ENCODE measurements at places on chromosomes 2 and 18.

DNA sequence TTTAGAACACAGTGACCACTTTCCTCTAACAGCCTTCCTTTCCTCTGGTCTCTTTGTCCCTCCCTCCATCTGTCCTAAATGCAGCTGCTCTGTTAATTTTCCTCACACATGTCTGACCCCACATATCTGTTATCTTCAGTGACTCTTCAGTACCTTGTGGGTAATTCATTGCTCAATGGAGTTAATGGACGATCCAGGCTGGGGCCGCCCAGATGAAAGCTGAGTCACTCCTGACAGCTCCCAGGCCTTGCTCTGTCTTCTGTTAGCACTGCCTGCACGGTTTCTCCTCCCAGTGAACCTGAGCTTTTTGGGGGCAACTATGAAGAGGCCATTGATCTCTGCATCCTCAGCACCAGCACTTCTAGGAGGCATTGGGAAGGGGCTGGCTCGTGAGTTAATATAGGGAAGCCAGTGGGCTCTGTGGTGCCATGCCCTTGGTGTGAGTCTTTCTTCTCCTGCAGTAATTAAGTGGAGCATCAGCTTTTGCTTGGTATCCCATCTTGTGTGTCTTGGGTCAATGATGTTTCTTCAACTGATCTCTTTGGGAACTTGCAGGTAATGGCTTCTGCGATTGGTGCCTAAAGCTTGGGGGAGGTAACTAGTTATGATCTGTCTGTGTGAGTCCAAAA, 67.3 kb downstream of the SNORC start:
- DNase-seq = peak; percentile 63

GRCh38 chr2:46767706-46768105, 147.9 kb downstream of the MCFD2 start:
- no peak for DNase-seq

DNA sequence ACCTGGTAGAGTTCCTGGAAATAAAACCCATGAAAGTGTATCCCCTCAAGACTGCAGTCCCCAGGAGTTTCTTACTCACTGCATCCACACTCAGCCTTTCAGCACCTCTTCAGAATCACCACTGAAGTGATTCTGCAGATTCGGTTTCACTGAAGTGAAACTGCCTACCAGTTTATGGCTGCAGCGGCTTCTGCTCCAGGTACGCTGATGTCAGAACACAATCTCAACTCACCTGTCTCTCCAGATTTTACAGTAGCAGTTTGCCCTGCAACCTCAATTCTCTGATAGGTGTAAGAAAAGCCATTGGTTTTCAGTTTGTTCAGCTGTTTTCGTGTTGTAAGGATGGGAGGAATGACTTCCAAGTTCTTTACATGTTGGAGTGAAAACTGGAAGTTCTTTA, 124.8 kb downstream of the TSN start:
- DNase-seq = no peak

GRCh38 chr18:3451183-3451988, 1.4 kb downstream of the TGIF1 start:
- DNase-seq = peak; percentile 91

GRCh38 chr2:176552501-176553135, 283.4 kb downstream of the MTX2 start:
- DNase-seq = no peak

DNA sequence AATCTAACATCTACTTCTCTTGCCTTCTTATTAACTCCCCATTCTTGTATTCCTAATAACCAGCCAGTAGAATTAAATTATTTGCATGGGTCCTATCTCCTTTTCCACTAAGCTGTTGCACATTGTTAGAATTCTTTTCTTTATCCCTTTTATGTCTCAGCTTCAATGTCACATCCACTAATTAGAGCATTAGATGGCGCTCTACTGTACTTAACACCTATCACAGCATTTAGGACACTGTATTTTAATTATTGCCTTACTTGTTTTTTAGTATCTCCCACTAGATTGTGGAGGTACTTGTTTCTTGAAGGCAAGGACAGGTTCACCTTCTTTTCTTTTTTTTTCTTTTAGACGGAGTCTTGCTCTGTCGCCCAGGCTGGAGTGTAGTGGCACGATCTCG, 3.8 kb downstream of the LIPT1 start:
- DNase-seq = no peak

DNA sequence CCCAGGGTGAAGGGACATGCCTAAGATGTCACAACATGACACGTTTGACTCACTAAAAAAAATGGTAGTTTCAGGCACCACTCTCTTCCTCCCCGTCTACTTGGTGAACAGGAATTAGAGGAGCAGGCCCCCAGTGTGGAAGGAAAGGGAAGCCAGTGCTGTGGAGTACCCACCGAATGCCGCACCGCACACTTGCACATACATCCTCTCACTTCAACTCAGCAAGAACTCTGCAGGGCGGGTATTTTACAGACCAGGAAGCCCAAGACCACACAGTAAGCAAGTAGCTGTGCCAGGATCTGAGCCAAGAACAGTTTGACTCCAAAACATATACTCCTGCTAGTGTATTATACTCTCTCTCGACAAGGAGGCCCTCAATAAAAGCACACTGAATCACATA, 69.8 kb downstream of the BCL2 start:
- DNase-seq = no peak

DNA sequence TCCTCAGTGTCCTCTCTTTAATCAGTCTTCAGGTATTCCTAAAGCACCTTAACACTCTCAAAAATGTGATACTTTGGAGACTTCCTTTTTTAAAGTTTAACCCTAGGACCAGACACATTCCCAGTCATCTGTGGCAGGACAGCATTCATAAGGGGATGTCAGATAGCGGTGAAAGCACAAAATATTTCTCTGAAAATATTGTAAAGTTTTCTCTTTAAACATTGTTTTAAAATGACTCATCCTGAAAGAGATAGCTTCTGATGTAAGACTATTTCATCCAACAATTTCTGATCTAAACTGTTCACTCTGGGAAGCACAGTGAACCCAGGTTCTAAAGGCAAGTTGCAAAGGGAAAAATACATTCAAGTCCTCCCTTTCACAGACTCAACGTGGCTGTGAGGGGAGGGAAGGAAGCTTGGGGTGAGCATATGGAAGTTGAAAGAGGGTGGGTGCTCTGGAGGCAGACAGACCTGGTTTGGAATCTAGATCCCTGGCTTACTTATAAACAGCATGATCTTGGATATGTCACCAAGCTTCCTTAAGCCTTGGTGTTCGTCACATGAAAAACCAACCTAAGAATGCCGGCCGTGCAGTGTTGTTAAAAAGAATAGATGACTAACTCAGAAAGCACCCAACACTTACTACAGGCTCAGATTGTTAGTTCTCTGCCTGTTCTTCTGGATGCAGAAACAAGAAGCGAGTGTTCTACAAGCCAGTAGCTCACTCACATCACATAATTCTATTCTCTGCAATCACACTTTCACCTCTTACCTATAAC, 12.1 kb downstream of the GALNT14 start:
- no peak for DNase-seq

DNA sequence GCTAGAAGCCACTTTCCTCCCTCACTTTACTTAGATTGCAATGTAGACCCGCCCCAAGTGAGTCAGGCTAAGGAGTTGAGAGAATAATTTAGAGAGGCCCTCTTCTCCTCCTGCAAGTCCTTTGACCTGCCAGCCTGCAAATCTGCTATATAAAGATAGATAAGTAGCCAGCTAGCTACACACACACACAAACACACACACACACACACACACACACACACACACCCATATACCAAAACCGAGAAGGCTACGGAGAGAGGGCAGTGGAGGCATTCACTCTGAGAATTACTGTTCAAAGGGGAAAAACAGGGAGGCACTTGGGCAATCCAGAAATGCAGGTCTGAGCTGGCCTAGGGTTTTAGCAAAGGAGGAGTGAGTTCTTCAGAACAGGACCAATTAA, 23.0 kb upstream of the SMAD7 start:
- peak; percentile 80 for DNase-seq

DNA sequence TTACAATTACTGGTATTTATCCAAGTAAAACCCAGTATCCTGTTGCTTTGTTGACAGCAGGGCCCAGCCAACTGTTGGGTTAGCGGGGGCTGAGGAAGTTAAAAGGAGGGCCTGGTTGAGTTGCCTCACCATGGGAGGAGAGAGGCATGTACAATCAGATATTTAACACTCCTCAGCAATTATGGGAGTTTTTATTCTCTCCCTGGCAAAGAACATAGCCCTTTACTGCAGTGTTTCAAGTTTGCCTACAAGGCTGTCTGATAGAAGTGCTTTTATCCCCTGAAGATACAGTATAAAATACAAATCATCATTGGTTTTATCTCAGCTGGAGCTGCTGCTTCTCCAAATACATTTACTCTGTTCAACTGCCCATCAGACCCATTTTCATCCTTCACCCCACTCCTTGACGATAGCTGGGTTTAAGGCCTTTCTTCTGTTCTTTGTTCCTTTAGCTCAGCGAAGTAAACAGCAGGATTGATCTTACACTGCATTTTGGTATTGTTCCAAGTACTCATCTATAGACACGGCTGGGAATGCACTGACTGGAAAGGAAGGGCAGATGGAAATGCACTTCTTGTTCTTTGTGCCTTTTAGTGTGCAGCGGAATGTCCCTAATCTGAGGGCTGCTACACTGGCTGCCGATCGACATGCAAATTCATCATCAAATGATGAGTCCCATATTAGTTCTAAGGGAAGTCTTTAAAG, 402.5 kb upstream of the SPRED2 start:
- DNase-seq = no peak

- DNase-seq = no peak
Observed at GRCh38 chr18:36685580-36685979, 143.2 kb downstream of the TPGS2 start.

- no peak for DNase-seq
Observed at GRCh38 chr2:25790074-25790790, 88.1 kb downstream of the ASXL2 start.

DNA sequence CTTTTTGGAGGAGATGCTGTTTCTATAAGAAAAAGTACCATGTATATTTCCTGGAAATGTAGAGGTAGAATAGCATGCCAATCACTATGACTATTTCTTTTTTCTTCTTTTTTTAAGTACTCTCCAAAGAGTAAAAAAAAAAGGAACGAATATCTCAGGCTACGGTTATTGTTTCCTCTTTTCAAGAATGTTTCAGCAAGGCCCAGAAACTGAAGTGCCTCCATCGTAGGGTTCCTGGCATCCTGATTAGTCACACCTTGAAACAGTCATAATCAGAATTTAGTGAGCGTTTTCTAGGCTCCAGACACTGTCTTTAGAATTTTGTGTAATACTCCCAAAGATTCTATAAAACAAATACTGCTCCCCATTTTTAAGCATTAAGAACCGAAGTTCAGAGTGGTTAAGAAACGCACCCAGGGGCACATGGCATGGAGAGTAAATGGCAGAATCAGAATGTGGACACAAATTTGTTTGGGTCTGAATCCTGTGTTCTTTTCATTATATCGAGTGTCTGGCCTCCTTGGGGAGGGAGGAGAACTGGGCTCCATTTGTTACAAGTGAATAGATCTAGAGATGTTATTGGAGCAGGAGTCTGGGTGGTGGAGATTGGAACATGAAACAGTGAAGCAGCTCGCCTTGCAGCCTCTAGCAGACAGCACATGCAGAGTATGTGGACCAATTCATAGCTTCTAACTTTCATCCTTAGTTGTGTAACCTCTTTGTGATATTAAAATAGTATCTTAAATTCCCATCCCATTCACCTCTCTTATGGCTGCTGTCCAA, 26.7 kb downstream of the ZEB2 start:
- DNase-seq = no peak

- DNase-seq = no peak
Observed at GRCh38 chr2:134869946-134870736, 31.7 kb downstream of the ACMSD start.

DNA sequence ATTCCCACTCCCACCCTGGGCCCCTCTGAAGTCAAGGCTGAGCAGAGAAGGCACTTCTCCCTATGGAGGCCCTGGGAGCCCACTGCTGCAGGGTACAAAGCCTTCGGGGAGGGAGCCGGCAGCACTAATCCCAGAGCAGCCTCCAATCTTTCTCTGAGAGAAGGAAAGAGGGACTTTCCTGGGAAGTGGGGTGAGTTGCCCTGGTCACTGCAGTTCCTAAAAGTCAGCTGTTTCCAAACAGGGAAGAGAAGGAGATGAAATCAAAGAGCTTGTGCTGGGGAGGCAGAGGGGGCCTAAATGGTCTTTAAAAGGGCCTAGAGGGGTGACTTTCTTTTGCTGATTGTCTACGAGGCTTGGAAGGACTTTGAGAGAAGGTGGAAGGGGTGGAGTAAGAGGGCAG, 264.7 kb downstream of the TNS1 start:
- DNase-seq = no peak

GRCh38 chr18:2958819-2959298, 54.1 kb downstream of the LPIN2 start:
- DNase-seq = no peak

DNA sequence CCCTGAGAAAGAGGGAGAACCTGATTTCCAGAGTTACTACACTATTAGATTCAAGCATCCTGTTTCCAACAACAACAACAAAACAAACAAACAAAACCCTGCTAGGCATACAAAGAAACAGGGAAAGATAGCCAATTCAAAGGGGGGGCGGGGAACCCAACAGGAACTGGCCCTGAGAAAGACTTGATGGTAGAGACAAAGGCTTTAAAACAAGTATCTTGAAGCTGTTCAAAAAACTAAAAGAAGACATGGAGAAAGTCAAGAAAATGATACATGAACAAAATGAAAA, 147.1 kb downstream of the THADA start:
- DNase-seq = no peak

DNA sequence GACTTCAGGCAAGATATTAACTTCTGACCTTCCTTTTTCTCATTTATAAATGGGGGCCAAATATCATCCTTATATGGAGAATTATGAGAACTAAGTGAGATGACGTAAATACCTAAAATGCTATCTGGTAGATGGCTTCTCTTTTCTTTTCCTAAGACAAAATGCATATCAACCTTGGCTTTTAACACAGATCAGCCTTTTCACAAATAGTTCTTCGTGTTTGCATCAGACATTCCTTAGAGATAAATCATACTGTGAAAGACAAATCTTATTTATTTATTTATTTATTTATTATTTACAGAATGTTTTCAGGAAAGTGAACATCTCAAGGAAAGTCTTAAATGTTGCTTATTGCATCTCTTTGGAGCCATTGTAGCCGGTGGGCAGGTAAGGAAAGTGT, 62.8 kb downstream of the NBEAL1 start:
- no peak for DNase-seq

GRCh38 chr18:51070545-51070944, 40.5 kb downstream of the SMAD4 start:
- no peak for DNase-seq

DNA sequence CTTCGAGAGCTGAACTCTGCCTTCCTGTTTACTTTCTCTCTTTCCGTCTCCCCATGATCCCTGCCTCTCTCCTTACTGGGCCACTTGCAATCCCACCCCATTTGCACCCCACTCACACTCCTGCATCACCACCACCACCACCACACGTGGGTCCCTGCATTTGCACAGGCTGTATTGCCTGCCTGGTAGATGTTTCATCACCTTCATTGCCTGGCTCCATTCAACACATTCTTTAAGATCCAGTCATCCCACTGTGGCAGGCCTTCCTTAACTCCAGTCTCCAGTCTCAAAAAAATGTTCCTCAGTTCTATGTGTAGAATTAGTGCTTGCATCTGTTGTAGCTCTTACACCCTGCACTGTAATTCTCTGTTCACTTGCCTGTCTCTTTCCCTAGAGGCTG, 13.9 kb downstream of the NOSTRIN start:
- no peak for DNase-seq

GRCh38 chr2:240946654-240947053, 40.5 kb downstream of the CROCC2 start:
- DNase-seq = no peak

Measured in small intestine (tissue), 16 donors.